ENCODE measurements at places on chromosomes 4 and X. TPM values are rescaled to one million over a fixed set of nuclear protein-coding genes. Genes with fewer than 3 reads are reported as not detected.
A peak's percentile ranks its signal among the peaks of the same experiment; 100 is the strongest.

The SPOCK3 gene
- not detected for total RNA-seq

The PLXNB3 gene
- total RNA-seq: 0.51 TPM

The INTS6L gene
- total RNA-seq: 19.4 TPM

The YIPF6 gene
- 19.4 TPM for total RNA-seq

GRCh38 chrX:45850775-45851433 lies 650.2 kb upstream of the DIPK2B start:
- DNase-seq: no peak

GRCh38 chr4:162969194-162969593 lies 197.5 kb downstream of the NAF1 start:
- DNase-seq: no peak

GRCh38 chrX:65607070-65607742 lies 60.2 kb upstream of the MSN start:
- no peak for DNase-seq

- DNase-seq: no peak
Measured at GRCh38 chr4:38076153-38076669, 116.0 kb downstream of the PTTG2 start.

DNA sequence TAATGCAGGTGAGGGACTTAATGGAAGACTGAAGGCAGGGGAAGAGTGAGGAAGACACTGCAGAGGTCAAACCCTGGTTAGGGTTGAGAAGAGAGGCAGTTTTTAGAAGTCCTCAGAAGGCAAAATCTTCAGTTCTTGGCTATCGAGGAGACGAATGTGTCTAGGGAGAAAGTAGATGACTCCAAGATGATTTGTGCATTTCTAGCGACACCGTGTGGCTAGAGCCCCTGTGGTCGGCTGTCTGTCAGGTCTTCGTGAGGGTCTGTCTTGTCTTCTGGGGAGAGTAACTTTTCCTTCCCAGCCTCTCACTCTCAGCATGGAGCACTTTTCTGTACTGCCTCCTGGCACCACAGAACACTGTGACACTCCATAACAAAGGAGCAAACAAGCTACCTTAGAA lies 458.1 kb downstream of the STIM2 start:
- no peak for DNase-seq

DNA sequence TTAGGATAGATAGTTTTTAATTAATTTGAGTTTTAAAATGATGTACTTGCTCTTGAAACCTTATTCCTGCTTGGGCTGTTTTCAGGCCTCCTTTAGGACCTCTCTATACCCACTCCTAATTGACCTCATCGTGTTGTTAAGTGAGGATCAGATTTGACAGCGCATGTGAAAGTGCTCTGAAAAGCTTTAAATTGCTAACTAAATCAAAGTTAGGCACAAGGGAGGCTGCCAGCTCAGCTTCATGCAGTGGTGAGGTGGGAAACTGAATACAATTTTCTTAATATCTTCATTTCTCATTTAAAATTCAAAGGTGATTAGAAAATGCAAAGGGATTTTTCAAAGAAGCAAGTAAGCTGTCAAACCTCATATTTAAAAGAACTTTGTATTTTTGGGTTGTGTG lies 20.0 kb downstream of the FHDC1 start:
- DNase-seq: no peak

- peak; percentile 37 for DNase-seq
Measured at GRCh38 chr4:38128478-38129459, 168.6 kb downstream of the PTTG2 start.

DNA sequence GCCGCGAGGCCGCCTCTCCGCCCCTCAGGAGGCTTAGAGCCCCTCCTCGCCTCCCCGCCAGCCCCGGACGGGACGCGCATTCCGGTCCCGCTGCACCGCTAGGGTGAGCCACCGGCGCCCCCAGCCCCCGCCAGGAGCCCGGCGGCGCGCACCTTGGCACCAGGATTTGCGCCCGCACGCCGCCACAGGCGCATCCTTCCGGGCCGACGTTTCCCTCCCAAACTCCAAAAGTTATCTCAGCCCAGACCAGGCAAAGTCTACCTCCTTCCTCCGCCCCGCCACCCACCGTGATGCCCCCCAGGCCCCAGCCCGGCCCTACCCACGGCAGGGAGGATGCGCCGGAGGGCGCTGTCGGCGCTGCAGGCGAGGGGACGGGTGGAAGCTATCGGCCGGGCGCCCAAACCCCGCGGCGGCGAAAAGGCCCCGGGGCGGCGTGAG lies 538 bp downstream of the SCML2 start:
- DNase-seq: no peak

- DNase-seq: no peak
Measured at GRCh38 chrX:29435396-29435795, 780.0 kb upstream of the MAGEB2 start.

GRCh38 chrX:102957751-102958150 lies 20.7 kb downstream of the RAB40AL start:
- no peak for DNase-seq

DNA sequence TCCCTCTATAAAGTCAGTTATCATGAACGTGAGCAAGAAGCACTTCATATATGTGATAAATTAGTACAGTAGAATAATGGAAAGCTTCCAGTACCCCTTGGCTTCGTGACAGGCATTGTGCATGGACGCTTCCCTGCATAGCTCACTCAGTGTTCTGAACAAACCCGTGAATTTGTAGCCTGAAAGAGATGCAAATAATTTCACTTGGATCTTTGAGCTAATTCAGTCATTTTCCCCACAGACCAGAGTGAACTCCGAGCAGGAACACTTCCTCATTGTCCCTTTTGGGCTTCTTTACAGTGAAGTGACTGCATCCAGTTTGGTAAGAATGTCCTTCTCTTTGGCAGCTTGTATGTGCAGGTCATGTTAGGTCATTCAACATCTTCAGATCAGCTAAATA lies 50.1 kb downstream of the ADD1 start:
- no peak for DNase-seq

DNA sequence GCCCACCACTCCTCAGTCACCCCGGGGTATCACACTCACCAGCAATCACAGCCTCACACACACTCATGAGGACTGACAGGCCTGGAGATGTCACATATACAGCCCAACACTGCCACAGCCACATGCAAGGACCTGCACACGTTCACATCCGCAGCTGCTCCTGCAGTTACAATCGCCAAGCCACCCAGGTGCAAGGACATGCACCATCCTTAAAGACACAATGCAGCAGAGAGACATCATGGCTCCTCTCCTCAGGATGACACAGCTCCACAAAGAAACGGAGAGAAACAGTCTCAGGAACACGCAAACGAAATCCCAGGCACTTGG lies 1.1 kb downstream of the PCSK1N start:
- DNase-seq: no peak

All from CD8-positive, alpha-beta memory T cell (primary cell).